RPMI7951 (cell line): ENCODE measurements at places on chromosomes 12 and 14.
A peak's percentile ranks its signal among the peaks of the same experiment; 100 is the strongest.

GRCh38 chr14:83289896-83290295 lies 1756.2 kb upstream of the SEL1L start:
- DNase-seq: no peak

DNA sequence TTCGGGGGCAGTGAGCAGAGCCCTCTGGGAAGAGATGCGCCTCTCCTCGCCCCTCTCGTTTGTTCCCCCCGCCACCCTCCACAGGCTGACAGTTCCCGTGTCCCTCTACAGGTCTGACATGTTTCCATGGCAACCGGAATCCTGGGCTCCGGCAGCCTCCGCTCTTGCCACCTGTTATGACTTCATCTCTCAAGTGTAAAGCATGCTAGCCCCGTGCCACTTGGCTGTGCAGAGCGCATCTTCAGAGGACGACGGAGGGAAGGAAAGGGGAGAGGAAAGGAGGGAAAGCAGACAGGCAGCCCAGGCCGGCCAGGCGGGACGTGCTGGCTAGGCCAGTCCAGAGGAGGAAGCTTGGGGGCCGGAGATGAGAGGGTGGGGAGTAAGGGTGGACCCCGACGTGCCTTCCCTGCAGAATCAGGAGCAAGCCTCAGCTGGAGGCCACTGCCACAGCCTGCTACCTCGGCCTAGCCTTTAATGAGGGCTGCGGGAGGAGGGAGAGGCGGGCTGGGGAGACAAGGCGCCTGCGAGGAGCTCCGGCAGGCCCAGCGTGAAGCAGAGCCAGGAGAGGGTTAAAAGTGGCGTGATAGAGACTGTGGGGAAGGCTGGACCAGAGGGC lies 214.3 kb downstream of the DPF3 start:
- DNase-seq: no peak

GRCh38 chr12:4603421-4603820 lies 41.4 kb downstream of the DYRK4 start:
- DNase-seq: no peak

DNA sequence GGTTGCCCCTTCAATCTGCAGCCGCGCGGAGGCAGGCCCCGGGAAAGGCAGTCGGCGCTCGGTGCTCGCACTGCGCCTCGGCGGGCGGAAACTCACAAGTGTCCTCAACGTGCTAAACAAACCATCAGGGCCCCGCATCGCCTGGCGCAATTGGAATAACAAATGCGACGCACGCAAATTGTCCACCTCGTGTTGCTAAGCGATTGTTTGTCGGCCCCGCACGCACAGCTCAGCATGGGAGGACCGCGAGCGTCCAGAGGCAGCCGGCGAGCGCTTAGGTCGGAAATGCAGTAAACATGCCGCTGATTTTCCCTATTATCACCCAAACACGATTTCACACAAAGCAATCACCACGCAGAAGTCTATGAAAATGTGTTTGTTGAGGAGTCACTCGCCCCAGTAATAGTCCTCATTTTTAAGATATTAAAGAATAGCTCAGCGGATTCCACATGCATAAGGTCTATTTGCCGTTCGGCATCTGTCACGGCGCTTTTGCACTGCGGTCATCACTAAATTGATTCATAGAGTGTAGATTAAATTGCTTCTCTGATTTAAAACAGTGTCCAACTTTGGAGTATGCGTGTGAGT lies 3.2 kb upstream of the GSC start:
- DNase-seq: no peak

DNA sequence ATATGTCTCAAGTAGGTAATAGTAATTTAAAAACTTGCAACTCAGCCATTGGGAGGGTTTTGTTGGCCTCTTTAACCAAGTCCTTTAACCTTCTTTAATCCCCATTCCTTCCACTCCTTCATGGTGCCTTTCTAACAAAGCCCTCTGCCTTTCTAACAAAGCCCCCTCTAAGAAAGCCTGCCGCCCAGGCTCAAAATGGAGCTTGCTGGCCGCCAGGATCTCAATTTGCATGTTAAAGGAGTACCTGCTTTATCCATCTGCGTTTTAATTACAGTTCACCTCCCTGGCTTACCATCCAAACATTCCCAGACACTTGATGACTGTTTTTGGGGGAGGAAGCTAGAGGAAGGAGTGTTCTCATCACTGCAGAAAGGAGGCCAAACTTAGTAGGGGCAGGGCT lies 183.4 kb downstream of the PTPN11 start:
- DNase-seq: no peak

- DNase-seq: no peak
These were observed 22.2 kb downstream of the IFNG start for GRCh38 chr12:68137335-68137830.

GRCh38 chr14:63388766-63389431 lies 70.2 kb upstream of the GPHB5 start:
- DNase-seq: peak; percentile 29

GRCh38 chr12:127819056-127819455 lies 447.9 kb upstream of the TMEM132C start:
- DNase-seq: no peak

- DNase-seq: no peak
These were observed 411.2 kb downstream of the NPAS3 start for GRCh38 chr14:33349871-33350270.

- DNase-seq: no peak
These were observed 61.9 kb downstream of the CHGA start for GRCh38 chr14:92984896-92985295.

- no peak for DNase-seq
These were observed 28.4 kb downstream of the SLC6A12 start for GRCh38 chr12:185576-185955.

GRCh38 chr14:58907803-58908202 lies 270.0 kb downstream of the DACT1 start:
- peak; percentile 46 for DNase-seq

- DNase-seq: peak; percentile 16
These were observed 138.5 kb downstream of the MGAT4C start for GRCh38 chr12:86117711-86118110.

DNA sequence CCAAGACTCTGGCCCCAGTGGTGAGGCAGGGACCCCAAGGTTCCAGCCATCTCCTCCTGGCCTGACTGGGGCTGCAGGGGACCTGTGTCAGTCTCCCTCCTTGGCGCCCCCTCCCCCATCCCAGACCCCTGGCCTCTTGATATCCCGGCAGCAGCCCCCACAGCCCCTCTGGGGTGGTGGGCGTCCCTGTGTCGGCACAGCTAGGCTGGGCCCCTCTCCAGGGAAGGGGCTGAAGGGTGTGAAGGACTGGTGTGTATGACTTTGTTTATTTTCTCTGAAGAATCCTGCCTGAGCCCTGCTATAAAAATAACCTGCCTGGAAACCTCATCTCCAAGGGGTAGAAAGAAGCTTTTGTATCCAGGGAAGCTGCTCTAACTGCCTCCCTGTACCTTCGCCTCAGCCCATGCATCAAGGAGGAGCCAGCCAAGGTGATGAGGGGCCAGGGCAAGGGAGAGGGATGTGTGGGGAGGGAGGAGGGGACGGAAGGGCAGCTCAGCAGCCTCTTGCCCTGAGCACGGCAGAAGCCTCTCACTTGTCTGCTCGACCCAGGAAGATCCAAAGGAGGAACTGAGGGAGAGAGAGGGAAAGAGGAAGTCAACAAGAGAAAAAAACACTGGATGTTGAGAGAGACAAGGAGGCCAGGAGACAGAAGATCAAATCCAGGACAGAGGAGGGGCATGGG lies 25.4 kb upstream of the COL2A1 start:
- no peak for DNase-seq

DNA sequence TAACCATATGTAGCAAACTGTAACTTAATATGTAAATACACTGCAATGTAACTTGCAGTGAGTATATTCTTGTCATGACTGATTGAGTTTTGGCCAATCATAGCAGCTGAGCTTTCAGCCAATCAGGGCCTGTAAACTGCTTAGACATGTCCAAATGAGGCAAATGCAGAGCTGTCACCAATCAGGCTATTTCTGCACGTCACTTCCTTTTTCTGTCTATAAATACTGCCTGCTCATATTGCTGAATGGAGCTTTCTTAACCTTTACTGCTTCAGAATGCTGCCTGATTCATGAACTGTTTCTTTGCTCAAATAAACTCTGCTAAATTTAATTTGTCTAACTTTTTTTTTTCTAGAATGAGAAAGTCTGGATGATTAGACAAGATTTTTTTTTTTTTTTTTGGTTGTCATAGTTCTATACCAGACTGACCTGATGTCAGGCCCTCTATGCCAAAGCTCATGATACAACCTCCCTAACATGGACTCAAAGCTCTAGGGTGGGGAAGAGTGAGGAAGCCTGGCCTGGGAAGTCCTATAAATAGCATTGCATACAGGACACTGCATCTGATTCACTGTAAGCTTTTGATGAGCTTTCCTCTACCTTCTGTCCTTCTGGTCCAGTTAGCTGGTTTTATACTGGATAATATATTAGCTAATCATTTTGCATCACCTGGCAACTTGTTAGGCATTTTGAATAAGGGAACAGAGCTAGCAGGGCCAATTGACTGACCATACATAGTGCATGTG lies 12.0 kb downstream of the MGP start:
- no peak for DNase-seq

DNA sequence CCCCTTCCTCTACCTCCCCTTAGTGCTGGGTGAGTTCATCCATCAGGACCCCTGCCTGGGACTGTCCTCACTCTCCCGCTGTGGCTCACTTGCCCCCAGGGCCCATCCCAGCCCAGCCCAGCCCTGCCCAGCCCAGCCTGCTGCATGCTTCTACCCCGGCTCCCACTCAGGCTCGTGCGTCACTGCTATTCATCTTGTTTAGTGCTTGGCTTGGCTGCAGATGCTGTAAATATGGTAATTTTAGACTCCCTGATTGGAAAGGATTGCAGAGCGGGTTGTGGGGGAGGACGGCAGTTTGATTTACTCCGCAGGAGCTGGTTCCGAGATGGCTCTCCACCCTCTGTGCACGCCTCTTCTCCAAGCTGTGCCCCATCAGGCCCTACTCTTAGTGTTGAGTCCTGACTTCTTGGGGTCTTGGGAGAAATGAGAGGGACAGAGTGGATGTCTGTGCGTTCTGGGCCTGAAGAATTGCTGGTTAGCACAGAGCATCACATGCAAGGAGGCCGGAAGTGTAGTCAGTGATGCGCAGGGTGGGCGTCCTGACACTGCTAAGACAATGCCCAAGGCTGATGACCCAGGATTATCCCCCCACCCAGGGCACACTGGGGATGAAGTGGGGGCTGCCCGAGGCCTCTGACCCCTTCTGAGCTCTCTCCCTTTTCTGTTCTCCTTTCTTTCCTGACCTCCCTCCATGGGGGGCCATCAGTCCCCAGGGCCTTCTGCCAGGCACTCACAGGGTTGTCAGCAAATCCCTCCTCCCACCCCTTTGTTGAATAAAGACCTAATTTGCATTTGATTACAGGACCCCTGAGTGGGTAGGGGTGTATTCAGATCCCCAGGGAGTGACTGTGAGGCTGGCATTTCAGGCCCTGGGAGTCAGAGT lies 244.4 kb downstream of the ZFP36L1 start:
- DNase-seq: peak; percentile 98

GRCh38 chr14:104332634-104333270 lies 194.4 kb downstream of the KIF26A start:
- DNase-seq: no peak

- DNase-seq: peak; percentile 24
These were observed 213.2 kb upstream of the FOXN3 start for GRCh38 chr14:89630101-89630829.

GRCh38 chr12:58529114-58529665 lies 391.1 kb downstream of the LRIG3 start:
- DNase-seq: peak; percentile 71

DNA sequence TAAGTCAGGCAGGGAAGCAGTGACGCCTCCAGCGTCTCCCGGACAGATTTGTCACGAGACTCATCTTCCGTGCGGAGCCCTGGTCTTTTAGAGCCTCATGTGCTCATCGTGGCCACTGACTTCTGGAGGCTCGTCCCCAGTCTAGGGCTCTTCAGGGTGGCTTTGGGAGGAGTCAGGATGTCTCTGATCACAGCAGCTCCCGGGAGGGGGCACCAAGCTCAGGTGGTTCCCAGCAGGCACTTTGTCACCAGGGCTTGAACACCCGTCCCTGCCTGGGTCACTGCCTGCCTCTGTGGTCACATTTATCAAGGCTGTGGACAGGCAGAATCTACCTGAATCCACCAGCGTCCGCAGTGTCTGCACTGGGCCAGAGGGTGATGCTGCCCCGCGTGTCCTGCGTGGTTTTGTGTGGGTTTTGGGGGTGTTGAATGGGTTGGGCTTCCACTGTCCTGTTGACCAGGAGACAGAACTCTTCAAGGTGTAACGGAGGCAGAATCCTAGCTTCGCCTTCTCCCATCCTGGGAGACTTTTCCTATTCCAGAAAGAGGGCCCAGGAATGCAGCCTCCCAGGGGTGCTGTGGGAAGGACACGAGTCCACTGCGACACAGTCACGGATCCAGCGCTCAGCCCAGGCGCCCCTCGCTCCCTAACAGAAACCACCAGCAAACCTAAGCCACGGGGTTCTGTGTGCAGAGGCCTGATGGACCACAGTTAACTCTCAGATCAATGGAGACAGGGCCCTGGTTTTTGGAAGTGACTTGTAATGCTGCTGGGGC lies 132.3 kb downstream of the ADGRD1 start:
- no peak for DNase-seq

DNA sequence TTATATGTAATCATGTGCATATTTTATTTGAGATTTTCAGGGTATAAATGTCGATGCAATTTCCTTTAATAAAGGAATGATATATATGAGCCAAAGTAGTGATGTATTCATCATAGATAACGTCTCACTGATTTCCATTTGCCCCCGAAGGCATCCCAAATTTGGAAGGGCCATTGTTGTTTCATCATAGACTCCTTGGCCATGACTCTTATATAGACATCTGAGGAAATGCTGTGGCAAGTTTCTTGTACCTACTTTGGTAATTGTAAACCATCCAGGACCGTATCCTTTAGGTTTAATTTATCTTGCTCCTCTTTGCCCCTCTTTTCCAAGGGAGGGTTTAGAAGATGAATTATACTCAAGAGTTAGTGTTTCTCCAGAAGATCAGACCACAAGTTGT lies 84.7 kb downstream of the SAMD4A start:
- peak; percentile 66 for DNase-seq

DNA sequence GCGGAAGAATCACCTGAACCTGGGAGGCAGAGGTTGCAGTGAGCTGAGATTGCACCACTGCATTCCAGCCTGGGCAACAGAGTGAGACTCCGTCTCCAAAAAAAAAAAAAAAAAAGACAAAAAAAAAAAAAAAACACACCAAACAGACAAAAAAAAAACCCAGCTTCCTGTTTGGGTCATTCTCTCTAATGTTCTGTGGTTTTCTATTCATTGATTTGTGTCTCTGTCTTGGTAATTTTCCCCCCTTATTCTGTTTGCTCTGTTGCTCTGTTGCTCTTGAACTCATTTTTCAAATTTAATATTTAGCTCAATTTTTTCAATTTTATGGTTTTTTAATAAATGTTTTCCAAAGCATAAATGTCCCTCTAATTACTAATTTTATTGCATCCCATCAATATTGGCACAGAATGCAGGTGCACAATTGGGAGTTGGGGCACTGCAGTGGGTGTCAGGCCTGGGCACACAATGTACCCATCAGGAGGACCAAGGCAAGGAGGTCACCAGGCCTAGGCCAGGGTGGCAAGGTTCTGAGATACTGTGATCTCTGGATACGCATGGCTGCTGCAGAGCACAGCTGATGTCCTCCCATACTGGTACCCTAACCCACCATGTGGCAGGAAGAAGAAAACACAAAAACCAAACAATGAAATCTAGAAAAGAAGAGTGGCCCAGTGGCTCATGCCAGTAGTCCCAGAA lies 8.0 kb upstream of the GNPTAB start:
- DNase-seq: no peak

- DNase-seq: no peak
These were observed 225.4 kb downstream of the APAF1 start for GRCh38 chr12:98870504-98870903.
